ENCODE measurements at places on chromosomes 6 and 20. TPM values are rescaled to one million over a fixed set of nuclear protein-coding genes. Genes with fewer than 3 reads are reported as not detected.

NKX2-4 gene
- total RNA-seq = not detected

RPL10A gene
- 813 TPM for total RNA-seq

DYNLT2 gene
- total RNA-seq = 2.9 TPM

ZGPAT gene
- 23.8 TPM for total RNA-seq

EPB41L1 gene
- 53.2 TPM for total RNA-seq

PRICKLE4 gene
- total RNA-seq = 9.0 TPM

IL17F gene
- total RNA-seq = not detected

SASH1 gene
- 118 TPM for total RNA-seq
